ENCODE measurements at places on chromosomes 7 and 10.

DNA sequence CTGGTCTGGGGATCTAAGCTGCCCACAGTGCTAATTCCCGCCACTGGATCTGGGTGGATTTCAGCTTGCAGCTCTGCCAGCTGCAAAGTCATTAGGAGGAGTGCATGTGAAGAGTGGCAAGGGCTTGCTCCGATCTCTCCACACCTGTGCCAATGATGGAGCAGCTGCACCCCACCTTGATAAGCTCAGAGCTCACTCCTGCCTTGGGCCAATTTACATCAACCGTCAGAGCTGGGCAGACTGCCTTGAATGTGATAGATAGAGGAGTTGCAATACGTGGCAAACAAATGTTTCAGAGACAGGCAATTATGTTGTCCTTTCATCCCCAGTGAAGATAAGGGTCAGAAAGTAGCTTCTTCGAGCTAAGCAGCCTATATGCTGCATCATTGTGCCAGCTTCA lies 379.9 kb downstream of the SH2D4B start:
- no peak for DNase-seq

DNA sequence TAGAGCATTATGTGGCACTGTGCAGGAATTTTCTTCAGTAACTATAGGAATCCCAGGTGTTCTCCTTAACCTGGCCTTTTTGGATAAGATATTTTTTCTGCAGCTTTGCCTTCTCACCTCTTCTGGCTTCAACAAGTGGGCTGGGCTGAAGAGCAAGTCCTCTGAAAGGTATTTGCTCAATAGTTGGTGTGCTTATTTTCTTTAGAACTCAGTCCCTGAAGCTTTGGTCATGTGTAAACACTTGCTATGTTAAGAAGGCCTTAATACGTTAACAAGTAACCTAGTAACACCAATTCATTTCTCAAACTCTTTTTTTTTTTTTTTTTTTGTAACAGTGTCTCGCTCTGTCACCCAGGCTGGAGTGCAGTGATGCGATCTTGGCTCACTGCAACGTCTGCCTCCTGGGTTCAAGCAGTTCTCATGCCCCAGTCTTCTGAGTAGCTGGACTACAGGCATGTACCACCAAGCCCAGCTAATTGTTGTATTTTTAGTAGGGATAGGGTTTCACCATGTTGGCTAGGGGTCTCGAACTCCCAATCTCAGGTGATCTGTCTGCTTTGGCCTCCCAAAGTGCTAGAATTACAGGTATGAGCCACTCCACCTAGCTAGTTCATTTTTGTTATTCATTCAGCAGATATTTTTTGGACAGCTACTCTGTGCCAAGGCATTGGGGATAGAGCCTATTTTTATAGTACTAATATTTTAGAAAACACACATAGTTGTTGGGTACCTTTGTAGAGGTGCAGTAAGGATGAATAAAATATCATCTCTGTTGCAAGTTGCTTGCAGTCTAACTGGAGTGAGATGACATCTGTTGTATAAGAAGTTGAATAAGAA lies 164.6 kb downstream of the SND1 start:
- no peak for DNase-seq

- DNase-seq: no peak
Observed at GRCh38 chr10:78952030-78952429, 116.7 kb upstream of the ZMIZ1 start.

- DNase-seq: no peak
Observed at GRCh38 chr10:16381083-16381482, 55.7 kb upstream of the PTER start.

GRCh38 chr10:62814756-62815380 lies 1.3 kb downstream of the EGR2 start:
- no peak for DNase-seq

- DNase-seq: no peak
Observed at GRCh38 chr7:87204933-87205332, 14.6 kb downstream of the TMEM243 start.

- DNase-seq: no peak
Observed at GRCh38 chr10:67297637-67298181, 371.9 kb downstream of the LRRTM3 start.

DNA sequence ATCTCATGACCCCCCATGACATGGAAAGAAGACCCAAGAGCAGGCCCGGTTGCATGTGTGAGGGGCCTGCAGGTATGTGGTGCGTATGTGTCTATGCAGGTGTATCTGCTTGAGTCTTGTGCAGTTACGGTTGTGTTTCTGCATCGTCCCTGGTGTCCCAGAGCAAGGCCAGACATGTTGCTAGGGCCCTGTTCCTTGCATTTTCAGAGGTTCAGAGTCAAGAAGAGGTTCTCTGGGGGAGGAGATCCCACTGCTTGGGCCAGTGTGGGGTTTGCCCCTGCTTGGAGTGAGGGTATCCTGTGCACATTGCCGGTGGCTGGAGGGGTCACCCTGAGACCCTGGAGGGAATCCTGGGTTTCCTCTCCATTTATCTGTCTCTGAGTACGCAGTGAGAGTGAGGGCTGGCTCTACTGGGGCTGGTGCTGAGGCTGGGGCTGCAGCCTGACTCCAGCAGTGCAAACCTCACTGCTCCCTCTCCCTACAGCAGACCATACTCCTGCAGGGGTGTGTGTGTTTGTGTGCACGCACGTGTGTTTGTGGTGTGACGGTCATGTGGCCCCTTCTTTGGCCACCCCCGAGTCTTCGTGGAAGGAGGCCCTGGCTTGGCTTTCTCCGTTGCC lies 4.1 kb downstream of the TRIM8 start:
- DNase-seq: no peak

DNA sequence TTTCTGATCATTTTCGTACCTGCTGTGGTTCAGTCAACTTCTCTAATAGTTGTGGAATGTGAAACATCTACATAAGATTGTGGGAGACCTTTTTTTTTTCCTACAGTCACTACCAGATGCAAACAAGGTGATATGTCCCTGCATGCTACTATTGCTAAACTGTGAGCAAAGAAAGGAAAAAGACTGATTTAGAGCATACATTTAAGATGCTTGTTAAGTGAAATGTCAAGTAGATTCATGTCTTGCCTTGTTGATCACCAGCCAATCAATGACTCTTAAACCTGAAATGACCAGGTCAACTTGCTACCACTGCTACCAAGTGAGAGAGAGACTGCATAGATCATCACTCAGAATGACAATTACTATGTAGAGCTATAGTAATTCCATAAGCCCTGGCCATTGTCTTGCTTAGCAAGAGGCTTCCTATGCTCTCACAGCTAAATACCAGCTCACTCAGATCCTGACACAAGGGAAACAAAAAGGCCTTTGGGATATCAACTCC lies 84.3 kb upstream of the SKAP2 start:
- peak; percentile 68 for DNase-seq

DNA sequence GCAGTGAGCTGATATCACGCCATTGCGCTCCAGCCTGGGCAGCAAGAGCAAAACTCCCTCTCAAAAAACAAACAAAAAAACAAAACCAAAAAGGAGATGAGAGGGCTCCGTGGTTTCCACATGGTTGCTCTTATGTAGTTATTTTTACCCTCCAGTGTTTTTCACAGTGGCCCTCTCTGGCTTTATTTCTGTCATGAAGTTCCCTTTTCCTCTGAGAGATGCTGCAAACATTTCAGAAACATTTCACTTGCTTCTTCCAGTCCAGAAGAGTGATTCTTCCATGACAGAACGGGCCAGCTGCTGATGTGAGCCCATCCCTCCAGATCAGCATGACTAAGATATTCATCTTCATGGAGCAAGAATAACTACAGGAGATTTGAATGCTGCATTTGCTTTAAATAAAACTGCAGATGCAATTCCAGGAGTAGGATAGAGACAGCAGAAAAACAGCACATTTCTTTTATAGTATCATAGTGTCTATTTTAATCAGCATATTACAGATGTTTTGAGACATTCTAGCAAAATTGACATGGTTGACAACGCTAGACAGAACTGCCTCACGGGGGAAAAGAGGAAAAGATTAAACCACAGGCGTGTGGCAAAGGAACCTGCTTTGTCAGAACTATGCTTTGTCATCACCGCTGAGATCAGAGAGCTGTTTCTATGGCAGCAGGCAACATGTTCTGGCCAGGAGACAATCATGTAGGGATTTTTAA lies 40.3 kb downstream of the NRCAM start:
- no peak for DNase-seq

DNA sequence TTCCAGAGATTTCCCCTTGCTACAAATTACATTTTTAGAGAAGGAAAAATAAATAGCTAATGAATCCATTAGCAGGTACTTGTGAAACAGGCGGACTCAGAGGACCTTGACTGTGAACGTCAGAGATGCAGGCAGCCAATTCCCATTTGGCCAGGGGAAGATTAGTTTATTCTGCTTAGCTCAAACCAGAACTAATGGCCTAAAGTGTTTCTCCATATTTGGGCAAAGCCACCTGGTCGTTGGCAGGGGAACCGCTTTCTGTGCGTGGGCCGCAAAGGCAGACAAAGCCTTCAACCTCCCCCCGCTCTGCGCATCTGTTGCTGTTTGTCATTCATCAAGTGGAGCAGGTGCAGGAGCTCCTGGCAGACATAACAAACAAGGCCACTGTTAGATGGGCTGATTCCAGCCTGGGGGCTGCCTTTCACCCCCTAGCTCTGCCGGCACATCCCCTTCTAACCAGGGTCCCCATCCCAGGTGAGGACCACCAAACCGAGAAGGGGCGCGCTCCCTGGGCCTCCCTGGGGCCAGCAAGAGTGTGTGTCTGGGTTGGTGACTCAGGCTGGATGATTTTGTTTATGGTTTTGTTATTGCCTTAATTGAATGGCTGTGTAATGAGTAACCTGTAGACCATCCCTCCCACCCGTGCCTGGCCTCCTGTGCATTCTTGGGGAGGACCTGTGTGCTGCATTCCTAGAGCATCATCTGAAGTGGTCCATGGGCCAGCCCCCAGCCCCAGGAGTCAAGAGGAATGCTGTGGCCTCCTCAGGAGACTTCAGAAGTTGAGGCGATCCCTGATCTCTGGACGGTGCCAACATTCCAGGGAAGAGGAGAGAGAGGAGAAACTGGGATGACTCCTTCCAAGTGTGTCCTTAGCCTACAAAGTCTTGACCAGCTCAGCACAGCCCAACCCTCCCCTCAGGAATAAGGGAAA lies 14.5 kb upstream of the CPA1 start:
- DNase-seq: no peak

DNA sequence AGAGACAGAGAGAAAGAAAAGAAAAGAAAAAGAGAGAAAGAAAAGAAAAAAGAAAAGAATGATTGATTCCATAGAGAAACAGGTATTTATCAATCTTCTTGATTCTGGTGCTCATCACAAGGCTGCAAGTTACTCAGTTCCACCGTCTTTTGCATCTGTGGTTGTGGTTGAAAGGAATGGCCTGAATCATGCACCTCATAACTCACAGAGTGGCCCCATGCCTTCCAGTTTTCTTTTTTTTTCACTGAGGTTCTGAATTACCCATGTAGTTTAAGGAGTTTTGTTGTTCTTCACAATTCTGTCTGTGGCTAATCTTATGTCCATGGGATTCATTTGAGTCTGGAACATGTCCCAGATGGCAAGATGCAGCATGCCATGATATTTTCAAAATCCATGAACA lies 156.0 kb downstream of the ZNF33B start:
- no peak for DNase-seq

DNA sequence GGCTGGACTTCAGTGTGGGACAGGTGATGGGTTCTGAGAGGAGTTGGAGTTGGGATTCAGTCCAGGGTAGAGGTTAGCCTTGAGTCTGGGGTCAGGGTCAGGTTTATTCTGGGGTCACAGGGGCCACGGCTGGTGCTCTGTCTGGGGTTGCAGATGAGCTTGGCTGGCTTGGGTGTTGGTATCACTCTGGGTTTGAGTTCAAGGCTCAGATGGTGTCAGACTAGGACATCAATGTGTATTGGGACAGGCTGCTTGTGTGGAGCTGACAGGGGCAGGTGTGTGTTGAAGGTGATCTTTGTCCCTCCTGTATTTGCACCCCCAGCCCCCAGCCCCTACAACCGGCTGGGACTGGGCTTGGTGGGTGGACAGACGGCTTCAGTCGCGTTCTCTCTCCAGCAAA lies 26.8 kb downstream of the TMEM270 start:
- DNase-seq: no peak

DNA sequence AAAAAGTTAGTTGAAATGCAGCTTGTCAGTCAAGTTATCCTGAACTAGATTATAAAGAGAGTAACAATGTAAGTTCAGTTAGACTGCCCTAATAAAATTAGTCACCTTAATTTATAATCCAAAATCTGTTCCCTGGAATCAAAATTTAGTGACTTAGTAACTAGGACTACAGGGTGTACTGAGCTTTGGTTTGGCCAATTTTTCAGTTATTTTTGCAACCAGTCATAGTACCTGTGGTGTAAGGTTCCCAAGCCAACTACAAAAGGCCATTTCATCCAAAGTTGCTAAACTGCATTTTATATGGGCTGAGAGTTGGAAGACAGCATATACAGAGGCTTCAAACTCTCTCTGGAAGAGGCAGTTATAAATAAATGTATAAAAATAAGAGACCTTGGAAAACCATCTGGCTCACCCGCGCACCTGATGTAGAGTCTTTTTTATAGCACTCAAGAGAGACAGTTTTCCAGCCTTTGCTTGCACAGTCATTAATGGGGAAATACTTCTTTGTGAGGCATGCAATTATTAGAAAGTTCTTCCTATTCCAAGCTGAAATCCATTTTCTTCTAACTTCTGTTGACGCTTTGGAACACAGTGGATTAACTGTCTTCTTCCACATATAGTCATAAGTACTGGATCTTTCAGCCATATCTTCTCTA lies 59.2 kb downstream of the PUS7 start:
- DNase-seq: no peak

- DNase-seq: no peak
Observed at GRCh38 chr7:140014123-140014522, 48.6 kb downstream of the PARP12 start.

GRCh38 chr7:131224996-131225395 lies 102.7 kb upstream of the MKLN1 start:
- no peak for DNase-seq

GRCh38 chr10:114987995-114988394 lies 50.0 kb downstream of the TRUB1 start:
- DNase-seq: no peak

- no peak for DNase-seq
Observed at GRCh38 chr10:98675902-98676301, 229.2 kb upstream of the HPS1 start.

- no peak for DNase-seq
Observed at GRCh38 chr7:151038951-151039849, 9.1 kb upstream of the ASIC3 start.
